ENCODE measurements at places on chromosomes 6 and 20. TPM values are rescaled to one million over a fixed set of nuclear protein-coding genes. Genes with fewer than 3 reads are reported as not detected.

BMP2 gene
- 72.0 TPM for total RNA-seq

DNA sequence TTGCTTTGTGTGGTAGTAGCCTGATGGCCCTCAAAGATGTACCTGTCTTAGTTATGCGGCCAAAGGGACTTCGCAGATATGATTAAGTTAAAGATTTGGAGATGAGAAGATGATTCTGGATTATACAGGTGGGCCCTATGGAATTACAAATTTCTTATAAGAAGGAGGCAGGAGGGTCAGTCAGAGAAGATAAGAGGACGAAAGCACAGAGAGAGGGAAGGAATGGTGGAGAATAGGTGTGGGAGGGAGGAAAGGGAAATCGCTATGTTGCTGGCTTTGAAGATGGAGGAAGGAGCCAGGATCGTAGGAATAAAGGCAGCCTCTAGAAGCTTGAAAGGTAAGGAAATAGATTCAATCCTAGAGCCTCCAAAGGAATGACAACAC, 1.2 kb upstream of the TSPYL1 start:
- H3K36me3 ChIP-seq, result no peaks in the 10 kb centered on the region
- peak overlapping the region; percentile 51 for H3K4me3 ChIP-seq
- H3K27ac ChIP-seq, result peak overlapping the region; percentile 88
- H3K27me3 ChIP-seq, result no peaks in the 10 kb centered on the region
- peaks cover 20% of the 10 kb centered on the region for H3K4me1 ChIP-seq
- DNase-seq, result no peak

- H3K27ac ChIP-seq, result no peak overlapping the region
- no peak for DNase-seq
- H3K4me1 ChIP-seq, result peaks cover 7% of the 10 kb centered on the region
Observed at GRCh38 chr6:19157486-19157885, 679.7 kb upstream of the ID4 start.

DNA sequence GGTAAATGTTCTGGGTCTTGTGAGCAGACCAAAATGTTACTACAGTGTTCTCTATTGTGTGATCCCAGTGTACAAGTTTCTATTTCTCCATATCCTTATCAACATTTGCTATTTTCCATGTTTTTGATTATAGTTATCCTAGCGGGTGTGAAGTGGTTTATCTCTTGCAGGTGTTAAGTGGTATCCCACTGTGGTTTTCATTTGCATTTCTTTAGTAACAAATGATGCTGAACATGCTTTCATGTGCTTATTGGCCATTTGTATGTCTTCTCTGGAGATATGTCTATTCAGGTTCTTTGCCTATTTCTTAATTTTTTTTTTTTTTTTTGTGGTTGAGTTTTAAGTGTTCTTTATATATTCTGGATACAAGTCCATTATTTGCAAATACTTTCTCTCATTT, 35.5 kb downstream of the NSFL1C start:
- no peaks in the 10 kb centered on the region for H3K27me3 ChIP-seq
- no peak overlapping the region for H3K4me3 ChIP-seq
- no peak overlapping the region for H3K27ac ChIP-seq
- H3K4me1 ChIP-seq, result no peaks in the 10 kb centered on the region
- no peak for DNase-seq

CPNE5 gene
- total RNA-seq, result 0.30 TPM

DNA sequence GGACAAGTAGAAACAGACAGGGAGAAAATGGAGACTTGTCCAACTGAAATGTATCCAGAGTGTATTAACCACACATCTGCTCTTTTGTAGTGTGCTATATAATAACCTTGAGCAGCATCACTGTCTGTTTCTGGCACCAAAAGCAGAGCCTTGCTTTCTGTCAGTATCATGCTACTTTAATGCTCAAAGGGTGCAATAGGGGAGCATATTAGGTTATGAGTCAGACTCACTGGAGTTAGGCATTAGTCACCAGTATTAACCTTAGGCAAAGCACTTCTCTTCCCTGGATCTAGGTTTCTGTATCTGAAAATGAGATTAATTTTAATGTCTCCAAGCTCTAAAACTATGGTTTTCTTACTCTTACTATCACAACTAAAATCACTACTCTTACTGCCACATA, 280.1 kb downstream of the TFAP2B start:
- H3K36me3 ChIP-seq, result no peaks in the 10 kb centered on the region
- no peak for DNase-seq
- H3K4me3 ChIP-seq, result no peak overlapping the region

- H3K4me1 ChIP-seq, result peaks cover 15% of the 10 kb centered on the region
- H3K4me3 ChIP-seq, result no peak overlapping the region
- no peak overlapping the region for H3K27ac ChIP-seq
- no peak for DNase-seq
- no peaks in the 10 kb centered on the region for H3K36me3 ChIP-seq
Observed at GRCh38 chr6:52741872-52742271, 21.4 kb downstream of the GSTA2 start.

- no peak overlapping the region for H3K4me3 ChIP-seq
- no peaks in the 10 kb centered on the region for H3K36me3 ChIP-seq
- no peaks in the 10 kb centered on the region for H3K27me3 ChIP-seq
- no peaks in the 10 kb centered on the region for H3K4me1 ChIP-seq
Observed at GRCh38 chr6:71745525-71745924, 140.8 kb upstream of the RIMS1 start.

GRCh38 chr20:57577679-57578475, 17.0 kb downstream of the PCK1 start:
- no peak for DNase-seq
- H3K36me3 ChIP-seq, result no peaks in the 10 kb centered on the region
- no peak overlapping the region for H3K4me3 ChIP-seq
- H3K27ac ChIP-seq, result no peak overlapping the region

PTGIS gene
- 22.5 TPM for total RNA-seq

- no peak for DNase-seq
- H3K4me1 ChIP-seq, result peaks cover 60% of the 10 kb centered on the region
- H3K27me3 ChIP-seq, result no peaks in the 10 kb centered on the region
Observed at GRCh38 chr20:62353289-62354030, 13.7 kb downstream of the LAMA5 start.

GRCh38 chr20:45266977-45267376, 12.6 kb upstream of the SLPI start:
- no peak overlapping the region for H3K27ac ChIP-seq
- H3K36me3 ChIP-seq, result no peaks in the 10 kb centered on the region
- no peaks in the 10 kb centered on the region for H3K27me3 ChIP-seq
- no peak for DNase-seq
- H3K4me1 ChIP-seq, result no peaks in the 10 kb centered on the region

- H3K27ac ChIP-seq, result no peak overlapping the region
- DNase-seq, result no peak
- H3K27me3 ChIP-seq, result peaks cover 2% of the 10 kb centered on the region
- H3K36me3 ChIP-seq, result no peaks in the 10 kb centered on the region
- H3K4me1 ChIP-seq, result no peaks in the 10 kb centered on the region
- H3K4me3 ChIP-seq, result no peak overlapping the region
Observed at GRCh38 chr20:9602847-9603183, 88.4 kb downstream of the LAMP5 start.

CALHM5 gene
- total RNA-seq, result 1.2 TPM

DNA sequence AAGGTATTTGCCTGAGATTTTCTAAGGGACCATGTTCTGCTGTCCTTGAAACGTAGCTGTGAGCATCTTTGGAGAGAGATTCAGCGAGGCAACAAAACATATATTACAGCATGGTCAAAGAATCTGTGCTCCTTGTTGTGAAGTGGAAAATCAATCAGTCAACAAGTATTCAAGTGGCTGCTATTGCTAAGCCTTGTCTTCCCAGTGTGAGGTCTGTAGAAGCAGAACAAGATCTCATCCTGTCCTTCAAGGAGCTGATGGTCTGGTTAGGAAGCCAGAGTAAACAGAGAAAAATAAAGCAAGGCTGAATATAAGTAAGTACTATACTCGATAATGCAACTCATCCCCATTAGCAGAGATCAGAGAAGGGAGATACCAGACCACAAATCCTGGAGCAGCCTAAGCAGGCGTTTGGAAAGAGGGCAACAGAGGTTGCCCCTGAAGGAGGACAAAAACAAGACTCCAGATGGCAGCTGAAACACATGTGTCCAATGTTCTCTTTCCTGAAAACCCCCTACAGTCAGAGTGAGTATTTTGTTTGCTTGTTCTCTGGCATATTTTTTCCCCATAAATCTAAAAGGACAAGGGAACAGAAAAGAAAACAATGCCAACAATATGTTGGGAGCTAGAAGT, 392.0 kb downstream of the SYNE1 start:
- no peaks in the 10 kb centered on the region for H3K4me1 ChIP-seq
- no peak for DNase-seq
- H3K27me3 ChIP-seq, result no peaks in the 10 kb centered on the region
- H3K4me3 ChIP-seq, result no peak overlapping the region

DNA sequence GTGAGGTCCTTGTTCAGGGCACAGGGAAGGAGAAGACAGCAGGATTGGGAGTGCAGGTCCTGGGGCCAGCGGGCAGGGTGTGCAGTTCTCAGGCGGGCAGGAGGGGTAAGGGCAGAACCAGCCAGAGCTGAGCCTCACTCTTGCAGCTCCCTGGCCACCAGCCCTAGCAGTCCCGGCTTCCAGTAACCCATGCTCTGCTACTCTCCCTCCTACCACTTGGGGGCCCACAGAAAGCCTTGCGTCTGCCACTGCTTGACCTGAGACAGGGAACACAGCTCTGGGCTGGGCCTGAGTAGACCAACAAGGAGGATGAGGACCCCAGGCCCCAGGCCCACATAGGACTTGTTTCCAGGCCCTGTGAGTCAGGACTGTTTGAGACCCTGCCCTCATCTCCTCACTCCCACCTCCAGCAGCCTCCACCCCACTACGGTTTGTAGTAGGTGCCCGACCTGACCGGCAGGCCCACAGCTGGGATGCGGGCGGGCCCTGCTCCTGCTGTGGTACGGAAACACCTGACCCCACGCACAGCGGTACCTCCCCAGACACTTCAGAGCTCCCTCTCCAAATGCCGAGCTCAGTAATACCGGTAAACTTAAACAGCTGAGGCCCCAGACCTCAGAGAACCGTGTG, 39.2 kb downstream of the KCNK5 start:
- DNase-seq, result peak; percentile 74
- H3K4me1 ChIP-seq, result peaks cover 33% of the 10 kb centered on the region
- no peaks in the 10 kb centered on the region for H3K36me3 ChIP-seq
- no peaks in the 10 kb centered on the region for H3K27me3 ChIP-seq

GSTA2 gene
- 441 TPM for total RNA-seq
